Colonic mucosa (tissue), 4 donors: ENCODE measurements at places on chromosomes 4 and X. TPM values are rescaled to one million over a fixed set of nuclear protein-coding genes. Genes with fewer than 3 reads are reported as not detected.

PNMA6A gene
- total RNA-seq: 0.17 TPM

ADGRG2 gene
- 0.24 TPM for total RNA-seq

- DNase-seq: no peak
These were observed 118.4 kb downstream of the ASB9 start for GRCh38 chrX:15151267-15152186.

- DNase-seq: no peak
These were observed 8.8 kb downstream of the CHST7 start for GRCh38 chrX:46582325-46582724.

GRCh38 chrX:148903176-148903575 lies 402.8 kb downstream of the AFF2 start:
- DNase-seq: no peak

DNA sequence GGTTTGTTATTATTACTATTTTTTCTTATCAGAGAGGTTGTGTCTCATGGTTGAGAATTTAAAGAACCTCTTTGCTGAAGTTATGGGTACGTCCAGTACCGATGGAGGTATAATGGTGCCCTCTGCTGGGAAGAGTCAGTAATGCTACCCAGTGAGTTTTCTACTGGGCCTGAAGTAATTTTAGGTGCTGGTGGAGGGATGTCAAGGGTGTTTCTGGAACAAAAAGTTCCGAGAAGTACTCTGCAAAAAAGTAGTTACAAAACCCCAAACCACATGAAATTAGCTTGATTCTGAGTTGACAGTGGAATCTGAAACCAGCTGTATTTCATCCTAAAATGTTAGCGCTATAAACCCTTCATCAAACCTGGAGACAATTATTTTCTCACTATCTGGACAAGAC lies 102.5 kb upstream of the MID1 start:
- peak; percentile 67 for DNase-seq

GRCh38 chrX:17078031-17078720 lies 131.7 kb downstream of the REPS2 start:
- no peak for DNase-seq

GRCh38 chrX:46624090-46624786 lies 50.7 kb downstream of the CHST7 start:
- no peak for DNase-seq

DNA sequence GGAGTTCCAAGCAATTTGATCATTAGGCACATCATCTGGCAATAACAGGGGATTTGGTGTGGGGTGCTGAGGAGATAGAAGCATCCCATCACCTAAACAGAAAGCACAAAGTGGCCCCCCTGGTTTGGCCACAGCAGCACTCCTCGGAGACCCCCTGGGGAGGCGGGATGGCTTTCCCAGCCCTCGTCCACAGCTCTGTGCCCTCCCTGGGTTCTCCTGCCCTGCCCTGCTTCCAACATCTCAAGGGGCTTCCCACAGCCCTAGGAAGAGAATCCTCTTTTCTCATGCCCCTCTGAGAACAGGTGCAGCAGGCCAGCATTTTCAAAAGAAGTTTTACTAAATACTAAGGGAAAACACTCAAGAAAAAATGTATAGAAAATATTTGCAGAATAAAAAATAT lies 12.8 kb downstream of the ATP5ME start:
- no peak for DNase-seq

DNA sequence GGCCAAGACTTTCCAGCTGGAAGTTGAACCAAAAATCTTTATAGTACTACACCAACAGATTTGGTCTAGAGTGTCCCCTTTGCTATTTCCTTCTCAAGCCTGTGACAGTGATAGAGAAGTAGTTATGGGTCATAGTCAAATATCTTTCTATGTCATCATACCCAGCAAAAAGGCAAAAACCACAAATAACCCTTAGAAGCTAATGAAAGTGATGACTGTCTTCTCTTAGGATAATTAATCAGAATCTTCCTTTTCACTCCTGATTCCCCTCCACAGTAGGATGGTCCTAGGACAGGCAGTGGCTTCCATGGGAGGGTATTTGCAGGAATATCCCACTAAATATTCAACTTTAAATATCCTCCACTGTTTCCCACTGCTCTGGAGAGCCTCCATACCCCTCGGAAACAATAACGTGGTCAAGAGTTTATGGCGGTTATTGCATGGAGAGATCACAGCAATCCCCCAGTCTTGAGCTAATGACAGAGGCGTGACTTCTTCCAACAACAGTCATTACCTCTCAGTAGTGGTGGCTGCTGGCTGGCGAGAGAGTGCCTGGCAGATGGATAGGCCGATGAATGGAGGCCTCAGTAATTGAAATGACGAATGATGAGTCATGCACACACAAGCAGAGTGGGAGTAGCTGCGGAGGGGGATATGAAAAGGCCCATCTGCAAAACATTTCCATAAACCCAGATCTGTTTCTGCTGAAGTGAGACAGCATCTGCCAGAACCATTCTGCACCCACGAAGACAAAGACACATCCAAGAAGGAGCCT lies 154.9 kb downstream of the STK32B start:
- DNase-seq: peak; percentile 21

- DNase-seq: no peak
These were observed 1588.9 kb upstream of the PCDH7 start for GRCh38 chr4:29131304-29131703.
